Stimulated activated CD4-positive, alpha-beta T cell treated with anti-CD3 and anti-CD28 coated beads, Interleukin-15, amount 100 ng/mL, for 1 hour (primary cell): ENCODE measurements at places on chromosomes 1 and 21.

GRCh38 chr1:108830119-108831008 lies 26.5 kb downstream of the AKNAD1 start:
- no peak for DNase-seq

GRCh38 chr1:117286562-117286961 lies 75.8 kb upstream of the VTCN1 start:
- no peak for DNase-seq

DNA sequence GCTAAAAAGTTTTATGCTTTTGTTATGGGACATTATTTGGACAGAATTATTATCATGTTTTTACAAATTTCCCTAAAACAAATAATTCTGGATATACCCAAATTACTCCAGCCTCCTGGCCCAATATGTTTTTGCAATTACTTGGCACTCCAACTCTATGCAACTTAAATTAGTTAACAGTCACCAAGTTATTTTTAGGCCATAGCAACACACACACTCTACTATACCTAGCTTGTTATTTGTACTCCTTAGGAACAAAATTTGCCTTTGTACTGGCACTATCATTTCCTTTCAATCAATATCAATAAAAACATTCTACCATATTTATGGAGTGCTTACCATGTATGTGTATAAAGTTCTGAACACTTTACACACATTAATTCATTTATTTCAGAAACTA lies 7.7 kb downstream of the DUSP10 start:
- no peak for DNase-seq

DNA sequence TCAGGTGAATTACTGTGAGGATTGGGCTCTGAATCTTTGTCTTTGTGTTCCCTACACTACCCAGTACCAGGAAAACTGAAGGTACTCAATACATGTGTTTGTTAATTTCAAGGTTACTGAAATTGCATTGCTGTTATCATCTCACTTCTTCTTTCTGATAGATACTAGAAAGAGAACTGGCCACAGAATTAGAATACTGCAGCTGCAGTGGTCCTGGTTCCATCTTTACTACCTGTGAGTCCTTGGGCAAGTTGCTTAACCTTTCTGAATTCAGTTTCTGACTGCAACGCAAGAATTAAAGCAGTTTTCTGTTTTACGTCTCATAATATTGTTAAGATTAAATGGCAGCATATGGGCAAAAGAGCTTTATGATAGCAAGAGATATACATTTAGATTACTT lies 263.5 kb downstream of the LMO4 start:
- no peak for DNase-seq

- DNase-seq: no peak
These were observed 17.4 kb downstream of the CNST start for GRCh38 chr1:246583448-246584185.

DNA sequence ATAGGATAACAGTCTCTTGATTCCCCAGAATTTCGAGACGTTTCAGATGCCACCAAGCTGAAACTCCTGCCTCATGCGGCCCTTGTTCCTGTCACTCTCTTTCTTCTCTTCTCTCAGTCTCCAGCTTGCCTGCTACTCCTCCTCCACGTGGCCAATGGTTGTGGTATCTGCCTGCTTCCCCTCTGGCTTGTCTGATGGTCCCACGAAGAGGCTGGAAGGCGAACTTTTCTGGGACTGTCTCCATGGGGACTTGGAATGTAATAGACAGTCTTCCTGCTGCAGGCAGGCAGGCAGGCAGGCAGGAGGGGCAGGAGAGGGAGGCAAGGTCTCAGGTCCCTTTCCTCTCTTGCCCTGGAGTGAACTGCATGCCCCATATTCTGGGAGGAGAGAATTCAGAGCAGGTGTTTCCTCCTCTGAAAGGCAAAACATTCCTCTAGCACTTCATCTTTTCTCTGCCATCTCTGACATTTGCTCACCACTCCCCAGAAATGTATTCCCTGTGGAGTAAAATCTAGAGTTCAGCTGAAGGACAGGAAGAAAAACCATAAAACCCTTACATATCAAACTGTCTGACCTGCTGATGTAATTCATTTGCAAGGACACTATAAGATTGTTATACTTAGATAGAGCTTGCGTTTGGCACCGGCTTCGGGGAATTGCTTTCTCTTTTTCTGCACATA lies 64.1 kb upstream of the GNG12 start:
- no peak for DNase-seq

GRCh38 chr1:21297975-21298374 lies 7.7 kb upstream of the ECE1 start:
- no peak for DNase-seq

DNA sequence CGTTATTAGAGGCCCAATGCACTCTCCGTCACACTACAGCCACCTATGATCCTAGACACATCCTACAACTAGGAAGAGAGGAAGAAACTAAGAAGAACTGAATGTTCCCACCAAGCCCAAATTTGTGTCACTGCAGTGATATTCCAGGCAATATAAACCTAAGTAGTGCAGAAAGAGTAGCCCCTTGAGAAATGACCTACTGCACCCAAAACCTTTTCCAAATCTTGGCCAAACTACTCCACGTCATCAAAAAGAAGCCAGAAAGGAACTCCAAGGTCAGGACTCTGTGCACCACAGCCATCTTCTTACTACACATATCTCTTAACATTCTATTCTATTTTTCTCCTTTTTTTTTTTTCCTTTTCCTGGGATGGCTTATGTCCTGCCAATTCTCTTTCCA lies 60.2 kb downstream of the ADAMTS1 start:
- no peak for DNase-seq

DNA sequence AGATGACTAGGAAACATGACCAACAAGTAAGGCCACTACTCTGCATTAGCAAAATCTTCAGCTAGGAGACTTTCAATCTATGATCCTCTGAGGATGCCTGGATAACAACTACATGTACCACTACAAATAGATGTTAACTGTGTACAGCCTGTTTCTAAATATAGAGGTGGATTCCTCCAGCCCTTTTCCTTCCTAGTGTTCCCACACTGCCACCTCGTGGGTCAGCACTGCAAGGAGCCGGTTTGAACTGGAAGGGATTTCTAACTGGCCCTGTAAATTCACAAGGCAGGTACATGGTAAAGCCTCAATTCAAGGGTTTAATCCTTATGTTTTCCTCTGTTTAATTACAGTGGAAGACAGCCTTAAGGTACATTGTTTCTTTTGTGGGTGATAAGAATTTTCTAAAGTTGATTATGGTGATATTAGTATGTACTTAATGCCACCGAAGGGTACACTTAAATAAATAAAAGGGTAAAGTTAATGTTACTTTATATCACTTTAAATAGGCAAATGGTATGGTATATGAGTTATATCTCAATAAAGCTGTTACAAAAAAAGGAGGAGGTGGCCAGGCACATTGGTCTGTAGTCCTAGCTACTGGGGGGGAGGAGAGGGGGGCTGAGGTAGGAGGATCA lies 14.4 kb downstream of the SMYD3 start:
- DNase-seq: no peak

GRCh38 chr21:15567191-15567590 lies 162.6 kb upstream of the USP25 start:
- DNase-seq: no peak

DNA sequence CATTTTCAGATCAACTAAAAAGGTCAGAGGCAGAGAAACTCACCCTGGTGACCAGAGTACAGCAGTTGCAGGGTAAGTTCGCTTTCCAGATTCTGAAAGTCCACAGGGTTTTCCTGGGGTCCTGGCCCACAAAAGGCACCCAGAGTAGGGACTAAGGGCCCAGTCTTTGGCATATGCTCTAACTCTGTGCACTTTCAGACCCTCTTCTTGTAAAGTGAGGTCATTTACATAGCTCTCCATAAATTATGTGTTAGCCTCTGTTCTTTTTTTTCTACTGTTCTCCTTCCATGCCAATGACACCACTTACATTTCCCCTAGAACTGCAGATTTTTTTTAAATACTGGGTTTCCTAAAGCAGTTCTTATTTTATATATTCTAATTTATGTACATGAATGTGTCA lies 6.3 kb downstream of the C1orf74 start:
- no peak for DNase-seq

DNA sequence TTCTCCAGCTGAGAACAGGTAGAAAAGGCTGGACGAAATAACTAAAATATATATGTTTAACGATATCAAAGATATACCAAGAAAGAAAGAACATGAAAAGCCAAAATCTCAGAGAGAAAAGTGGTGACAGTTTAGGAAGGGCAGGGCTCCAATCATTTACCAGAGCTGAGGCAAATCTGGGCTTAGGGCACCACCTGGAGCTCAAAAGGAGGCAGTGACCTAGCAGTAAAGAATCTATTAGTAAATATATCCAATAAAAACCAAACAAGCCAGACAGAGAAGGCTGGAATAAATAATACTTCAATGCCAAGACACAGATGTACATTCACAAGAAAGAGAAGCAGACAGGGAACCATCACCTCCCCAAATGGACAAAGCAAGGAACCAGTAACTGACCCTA lies 43.5 kb downstream of the CHIA start:
- DNase-seq: peak; percentile 20

DNA sequence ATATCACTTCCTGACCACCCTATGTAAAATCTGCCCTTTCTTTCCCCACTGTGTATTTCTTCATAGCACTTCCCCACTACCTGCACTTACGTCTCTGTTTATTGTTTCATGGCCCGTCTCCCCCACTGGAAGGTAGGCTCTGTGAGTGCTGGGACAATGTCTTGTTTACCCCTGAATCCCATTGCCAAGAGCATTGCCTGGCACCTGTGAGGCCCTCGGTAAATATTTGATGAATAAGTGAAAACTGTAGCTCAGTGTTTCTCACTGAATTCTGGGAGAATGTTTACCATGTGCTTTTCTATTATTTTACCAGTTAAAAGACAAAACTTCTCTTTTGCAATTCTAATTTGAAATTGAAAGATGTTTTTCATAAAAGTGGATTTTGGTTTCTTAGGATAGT lies 11.8 kb downstream of the NFASC start:
- DNase-seq: no peak

GRCh38 chr1:238089615-238090014 lies 198.9 kb upstream of the ZP4 start:
- no peak for DNase-seq

GRCh38 chr1:180956028-180956640 lies 43.4 kb downstream of the KIAA1614 start:
- no peak for DNase-seq

- DNase-seq: no peak
These were observed 35.1 kb downstream of the ZNF281 start for GRCh38 chr1:200374569-200375295.

DNA sequence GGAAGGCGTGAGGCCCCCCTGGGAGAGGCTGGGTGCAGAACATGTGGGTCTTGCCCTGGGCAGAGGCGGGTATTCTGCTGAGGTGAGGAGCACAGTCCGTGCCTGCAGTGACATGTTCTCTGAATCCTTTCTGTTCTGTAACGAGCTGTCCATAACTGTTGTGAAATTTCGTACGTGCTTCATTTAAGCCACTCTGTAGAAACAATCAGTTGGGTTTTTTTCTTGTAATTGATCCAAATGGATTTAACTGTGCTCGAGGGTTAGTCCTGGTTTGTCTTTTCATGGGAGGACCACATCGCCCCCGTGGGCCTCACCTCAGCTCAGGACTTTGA lies 45.4 kb upstream of the DIP2A start:
- DNase-seq: no peak
